NCI-H1930 (cell line): ENCODE measurements at places on chromosomes 13 and 19.

DNA sequence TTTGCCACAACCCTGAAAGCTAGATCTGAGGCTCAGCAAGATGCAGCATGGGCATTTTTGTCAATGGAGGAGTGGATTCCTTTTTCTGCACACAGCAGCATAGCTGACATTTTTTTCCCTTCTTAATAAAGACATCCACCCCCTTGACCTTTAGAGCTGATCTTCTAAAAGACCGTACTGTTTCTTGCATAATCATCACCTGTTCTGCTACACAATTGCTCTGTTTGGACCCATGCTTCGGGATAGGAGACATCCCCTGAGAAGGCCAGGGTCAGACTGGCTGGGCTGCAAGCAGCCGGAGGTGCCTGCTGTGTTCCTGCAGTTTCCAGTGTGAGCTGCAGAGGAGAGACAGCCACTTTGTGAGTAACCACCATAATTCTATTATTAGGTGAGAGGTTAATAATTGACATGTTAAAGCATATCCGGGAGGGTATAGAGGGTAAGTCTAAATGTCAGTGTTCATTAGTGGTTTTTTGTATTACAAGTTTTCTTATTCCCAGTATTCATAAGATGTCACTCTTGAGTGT, 108.5 kb upstream of the C1QTNF9B start:
- no peak for DNase-seq

- DNase-seq: peak; percentile 53
Measured at GRCh38 chr13:67238277-67238859, 8.2 kb upstream of the PCDH9 start.

- DNase-seq: no peak
Measured at GRCh38 chr19:1136621-1137317, 33.0 kb downstream of the GPX4 start.

DNA sequence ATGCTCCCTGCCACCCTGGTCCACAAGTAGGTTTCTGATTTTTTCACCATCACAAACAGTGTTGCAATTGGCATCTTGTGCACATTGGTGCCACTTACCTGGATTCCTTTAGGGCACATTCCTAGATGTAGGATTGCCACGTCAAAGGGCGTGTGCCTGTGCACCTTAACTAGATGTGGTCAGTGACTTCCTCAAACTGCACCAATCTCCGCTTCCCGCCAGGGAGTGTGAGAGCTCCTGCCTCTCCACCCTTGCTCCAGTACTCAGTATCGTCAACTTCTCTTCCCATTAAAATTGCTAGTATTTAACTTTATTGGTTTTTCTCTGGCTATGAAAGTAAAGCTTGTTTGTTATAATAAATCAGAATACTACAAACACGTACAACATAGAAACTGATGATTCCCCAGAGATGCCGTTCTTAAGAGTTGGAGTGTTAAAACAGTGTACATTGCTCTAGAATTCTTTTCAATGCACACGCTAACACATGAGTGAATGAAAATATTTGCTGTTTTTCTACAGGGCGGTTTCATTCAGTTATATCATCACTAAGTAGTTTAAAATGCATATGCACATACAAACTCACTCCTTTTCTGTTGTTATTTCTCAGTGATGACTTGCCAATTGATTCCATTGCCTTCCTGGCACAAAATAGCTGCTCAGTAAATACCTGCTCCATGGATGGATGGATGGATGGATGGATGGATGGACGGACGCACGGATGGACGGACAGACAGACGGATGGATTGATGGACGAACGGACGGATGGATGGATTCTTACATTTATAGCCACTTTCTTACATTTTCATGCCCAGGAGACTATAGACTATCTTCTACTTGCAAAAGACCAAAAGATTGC, 23.4 kb downstream of the CCNE1 start:
- DNase-seq: no peak

- no peak for DNase-seq
Measured at GRCh38 chr19:11504502-11505031, 1.1 kb downstream of the ZNF653 start.

- no peak for DNase-seq
Measured at GRCh38 chr13:71770710-71771109, 96.3 kb downstream of the DACH1 start.

DNA sequence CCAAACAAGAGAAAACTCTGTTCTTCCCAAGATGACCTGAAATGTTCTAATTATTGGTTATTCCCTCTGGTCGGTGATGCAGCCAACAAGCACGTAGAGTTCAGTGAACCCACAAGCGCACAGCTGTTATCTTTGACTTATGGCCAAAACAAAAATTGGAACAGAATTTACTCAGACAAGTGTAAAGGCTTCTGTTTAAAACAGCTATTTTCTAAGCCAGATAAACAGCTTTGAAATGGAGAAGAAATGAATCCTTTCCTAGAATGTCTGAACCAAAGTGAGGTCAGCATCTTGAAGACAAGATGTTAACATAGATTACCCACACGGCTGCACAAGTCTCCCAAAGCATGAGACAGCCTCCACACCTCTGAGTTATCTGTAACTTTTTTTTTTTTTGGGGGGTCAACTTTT, 669.2 kb downstream of the DIAPH3 start:
- DNase-seq: no peak

DNA sequence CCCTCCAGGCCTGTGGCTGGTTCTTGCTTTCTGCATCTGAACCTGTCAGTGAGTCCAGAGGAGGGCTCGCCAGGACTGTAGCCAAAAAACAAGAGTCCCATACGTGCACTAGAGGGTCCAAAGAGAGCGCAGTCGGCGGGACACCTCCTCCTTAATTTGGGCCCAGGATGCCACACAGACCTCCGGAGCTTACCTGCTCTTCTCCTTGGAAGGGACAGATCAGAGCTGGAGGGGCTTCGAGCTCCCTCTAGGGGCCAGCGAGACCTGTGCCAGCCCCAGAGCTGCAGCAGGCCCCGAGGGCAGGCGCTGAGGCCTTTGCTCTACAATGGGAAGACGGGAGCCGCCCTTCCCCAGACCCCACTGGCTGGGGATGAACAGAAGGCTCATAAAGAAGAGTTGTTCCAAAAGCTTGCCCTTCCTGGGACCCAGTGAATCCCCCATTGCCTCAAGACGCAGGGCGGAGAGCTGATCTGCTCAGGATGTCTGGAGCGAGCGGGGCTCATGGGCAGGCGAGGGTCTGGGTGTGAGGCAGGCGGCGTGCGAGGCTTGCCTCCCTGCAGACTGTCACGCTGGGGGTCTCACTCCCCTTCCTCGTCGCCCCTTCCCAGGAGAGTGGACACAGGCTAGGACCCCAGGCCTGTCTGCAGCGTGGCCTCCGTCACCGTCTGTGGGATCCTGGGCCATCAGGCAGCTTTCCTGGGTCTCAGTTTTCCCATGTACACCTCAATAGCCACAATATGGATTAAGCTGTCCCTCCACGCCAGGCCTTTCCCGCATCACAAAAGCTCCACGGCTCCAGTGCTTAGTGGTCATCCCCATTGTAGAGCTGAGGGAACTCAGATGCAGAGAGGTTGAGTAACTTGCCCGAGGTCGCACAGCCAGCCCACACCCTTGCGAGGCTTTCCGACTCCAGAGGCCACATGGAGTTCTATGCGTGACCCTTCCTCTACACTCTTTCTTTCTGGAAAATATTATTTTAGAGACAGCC, 46.9 kb upstream of the VSTM2B start:
- DNase-seq: peak; percentile 20

GRCh38 chr13:40145139-40145538, 489.7 kb downstream of the COG6 start:
- DNase-seq: no peak

- no peak for DNase-seq
Measured at GRCh38 chr13:84686973-84687372, 804.7 kb upstream of the SLITRK1 start.

GRCh38 chr19:40217027-40217810, 965 bp downstream of the TTC9B start:
- DNase-seq: peak; percentile 74

GRCh38 chr13:95676105-95676761, 706 bp upstream of the DNAJC3 start:
- no peak for DNase-seq

GRCh38 chr13:42215578-42216421, 56.2 kb upstream of the AKAP11 start:
- peak; percentile 3 for DNase-seq

GRCh38 chr13:40172878-40173277, 493.6 kb downstream of the FOXO1 start:
- DNase-seq: peak; percentile 33

DNA sequence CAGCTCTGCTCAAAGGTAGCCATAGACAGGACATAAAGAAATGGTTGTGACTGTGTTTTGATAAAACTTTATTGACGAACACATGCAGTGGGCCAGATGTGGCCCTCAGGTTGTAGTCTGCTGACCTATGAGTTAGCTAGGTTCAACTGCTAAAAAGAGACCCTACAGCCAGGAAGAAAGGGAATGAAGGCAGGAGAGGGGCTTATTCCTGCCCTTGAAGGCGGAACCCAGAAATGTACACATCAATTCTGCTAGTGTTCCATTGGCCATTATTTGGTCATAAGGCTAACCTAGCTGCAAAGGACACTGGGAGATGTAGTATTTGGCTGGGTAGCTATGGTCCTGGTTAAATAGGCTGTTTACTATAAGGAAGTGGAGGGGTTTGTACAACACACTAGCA, 18.0 kb downstream of the APBA3 start:
- no peak for DNase-seq

DNA sequence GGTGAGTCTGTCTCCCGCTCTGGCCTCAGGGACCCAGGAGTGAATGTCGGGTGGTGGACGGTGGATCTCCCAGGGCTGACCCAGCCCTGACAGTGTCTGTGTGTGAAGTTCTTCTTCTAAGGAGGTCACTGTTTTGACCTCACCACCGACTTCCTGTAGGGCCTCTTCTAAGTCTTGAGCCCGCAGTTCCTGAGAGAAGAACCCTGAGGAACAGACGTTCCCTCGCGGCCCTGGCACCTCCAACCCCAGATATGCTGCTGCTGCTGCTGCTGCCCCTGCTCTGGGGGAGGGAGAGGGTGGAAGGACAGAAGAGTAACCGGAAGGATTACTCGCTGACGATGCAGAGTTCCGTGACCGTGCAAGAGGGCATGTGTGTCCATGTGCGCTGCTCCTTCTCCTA, at the start of gene SIGLEC7:
SIGLEC7 (plus strand) TSS at position 183 of the 400 bp plus-strand sequence; CDS start at position 252, 69 bp downstream.
- no peak for DNase-seq

DNA sequence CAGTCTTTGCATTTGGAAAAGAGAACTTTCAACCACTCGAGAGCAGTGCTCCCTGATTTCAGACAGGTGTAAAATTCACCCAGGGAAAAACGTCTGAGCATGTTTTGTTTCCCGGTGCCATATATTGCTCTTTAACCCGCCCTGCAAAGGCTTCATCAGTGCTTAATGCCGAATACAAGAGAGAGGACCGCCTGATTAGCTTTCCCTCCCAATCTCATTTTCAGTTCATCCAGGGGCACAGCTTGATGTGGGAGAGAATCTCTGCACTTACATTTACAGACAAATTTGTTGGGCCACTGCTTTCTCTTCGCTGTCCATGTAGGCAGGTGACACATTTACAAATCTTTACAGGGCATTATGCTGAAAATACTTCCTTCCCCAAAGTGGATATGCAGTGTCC, 499.1 kb downstream of the LIG4 start:
- DNase-seq: no peak

DNA sequence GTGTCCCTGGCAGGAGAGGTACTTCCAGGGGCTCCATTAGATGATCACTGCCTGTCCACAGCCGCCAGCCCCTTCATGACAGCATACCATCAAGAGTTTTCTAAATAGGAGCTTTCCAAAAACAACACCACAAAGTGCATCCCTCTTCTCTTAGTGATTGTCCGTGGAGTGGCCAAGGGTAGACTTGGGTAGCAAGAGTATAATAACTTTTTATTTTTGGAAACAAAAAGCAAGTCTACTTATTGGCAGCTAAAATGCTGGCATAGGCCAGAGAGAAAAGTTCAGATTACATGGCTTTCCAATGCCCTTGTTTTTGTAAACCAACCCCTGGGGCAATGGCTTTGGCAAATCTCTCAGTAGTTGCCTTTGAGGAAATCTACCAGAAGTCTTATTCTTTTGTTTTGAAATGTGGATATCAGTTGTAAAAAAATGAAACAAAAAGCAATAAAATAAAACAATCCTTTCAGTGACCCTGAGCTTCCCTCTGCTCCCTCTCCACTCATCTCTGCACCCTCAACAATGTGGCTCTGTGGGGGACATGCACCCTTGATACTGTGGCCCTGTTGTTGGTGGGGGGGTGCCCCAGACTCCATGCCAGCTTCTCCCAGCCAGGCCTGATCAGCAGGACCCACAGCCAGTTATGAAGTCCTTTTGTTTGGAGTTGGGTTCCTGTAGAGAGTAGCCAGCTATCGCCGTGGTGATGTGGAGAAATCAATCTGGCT, 294.1 kb downstream of the DLEU7 start:
- no peak for DNase-seq

- no peak for DNase-seq
Measured at GRCh38 chr19:9324584-9324962, 594 bp downstream of the ZNF559 start.

GRCh38 chr19:57656346-57656745, 12.4 kb upstream of the ZSCAN4 start:
- DNase-seq: no peak

DNA sequence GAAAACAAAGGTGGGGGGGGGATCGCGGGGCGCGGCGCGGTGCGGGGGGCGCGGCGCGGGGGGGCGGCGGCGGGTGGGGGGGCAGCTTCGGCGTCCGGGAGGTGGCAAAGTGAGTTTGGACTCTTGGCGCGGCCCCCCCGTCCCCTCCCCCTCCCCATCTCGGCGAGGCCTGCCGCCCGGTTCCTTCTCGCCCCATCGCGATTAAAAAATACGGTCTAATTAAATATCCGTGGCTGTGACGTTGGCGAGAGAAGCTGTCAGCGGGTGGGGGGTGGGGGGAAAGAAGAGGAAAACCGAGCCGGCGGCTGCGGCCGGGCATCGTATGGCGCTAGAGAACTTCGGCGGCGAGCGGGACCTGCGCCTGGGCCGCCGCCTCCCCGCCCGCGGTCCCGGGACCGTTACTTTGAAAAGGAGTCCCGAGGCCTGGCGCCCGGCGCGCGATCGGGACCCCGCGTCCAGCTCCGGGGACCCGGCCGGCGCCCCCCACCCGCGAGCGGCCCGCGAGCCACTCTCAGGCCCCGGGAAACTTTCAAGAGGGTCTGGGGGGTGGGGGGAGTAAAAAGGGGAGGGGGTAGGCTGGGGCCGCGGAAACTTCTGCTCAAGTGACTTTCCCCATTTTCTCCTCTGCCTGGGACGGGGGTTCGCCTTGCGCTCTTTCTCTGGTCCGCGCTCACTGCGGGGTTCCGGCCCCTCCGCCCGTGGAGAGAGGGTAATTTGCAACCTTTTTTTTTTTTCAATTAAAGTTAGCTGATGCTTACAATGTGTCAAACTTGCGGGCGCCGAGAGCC, 146.3 kb upstream of the ZNF536 start:
- no peak for DNase-seq

DNA sequence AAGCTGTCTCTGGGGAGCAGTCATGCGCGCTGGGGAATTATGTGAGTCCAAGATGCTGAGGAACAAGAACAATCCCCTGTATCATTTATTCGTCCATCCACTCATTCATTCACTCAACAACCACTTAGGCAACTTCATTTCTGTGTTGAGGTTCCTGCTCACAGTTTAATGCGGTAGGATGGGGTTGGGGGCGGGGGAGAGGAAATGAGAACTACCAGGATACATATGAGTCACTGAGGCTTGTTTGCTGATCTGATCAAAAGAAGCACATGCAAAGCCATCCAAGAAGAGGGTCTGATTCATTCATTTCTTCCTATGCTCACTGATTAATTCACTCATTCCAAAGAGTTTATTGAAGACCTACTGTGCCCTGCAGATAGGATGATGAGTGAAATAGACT, 20.9 kb downstream of the ZNF536 start:
- no peak for DNase-seq
